ENCODE measurements at places on chromosomes 1 and 21.

GRCh38 chr1:223761411-223761810, 49.1 kb downstream of the CAPN2 start:
- DNase-seq: no peak

DNA sequence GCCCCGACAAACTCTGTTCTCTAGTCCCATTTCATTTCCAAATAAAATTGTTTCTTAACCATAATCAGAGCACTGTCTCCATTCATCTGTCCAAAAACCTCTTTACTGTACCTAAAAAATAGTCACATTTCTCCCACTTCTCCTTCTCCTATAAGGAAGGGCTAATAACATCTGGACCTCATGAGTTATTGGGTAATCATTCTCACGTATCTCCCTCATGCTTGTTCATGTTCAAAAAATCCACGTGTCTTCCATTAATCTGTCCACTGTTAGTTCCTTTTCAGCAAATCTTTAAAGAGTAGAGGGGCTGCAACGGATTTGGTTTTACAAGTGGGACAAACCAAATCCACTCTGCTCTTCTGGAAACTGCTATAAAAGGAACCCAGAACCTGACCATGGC, 1418.8 kb downstream of the MRPL39 start:
- no peak for DNase-seq

- no peak for DNase-seq
Measured at GRCh38 chr1:207519505-207520399, 23.8 kb downstream of the CR1 start.

- no peak for DNase-seq
Measured at GRCh38 chr21:34923202-34923601, 125.9 kb downstream of the RUNX1 start.

DNA sequence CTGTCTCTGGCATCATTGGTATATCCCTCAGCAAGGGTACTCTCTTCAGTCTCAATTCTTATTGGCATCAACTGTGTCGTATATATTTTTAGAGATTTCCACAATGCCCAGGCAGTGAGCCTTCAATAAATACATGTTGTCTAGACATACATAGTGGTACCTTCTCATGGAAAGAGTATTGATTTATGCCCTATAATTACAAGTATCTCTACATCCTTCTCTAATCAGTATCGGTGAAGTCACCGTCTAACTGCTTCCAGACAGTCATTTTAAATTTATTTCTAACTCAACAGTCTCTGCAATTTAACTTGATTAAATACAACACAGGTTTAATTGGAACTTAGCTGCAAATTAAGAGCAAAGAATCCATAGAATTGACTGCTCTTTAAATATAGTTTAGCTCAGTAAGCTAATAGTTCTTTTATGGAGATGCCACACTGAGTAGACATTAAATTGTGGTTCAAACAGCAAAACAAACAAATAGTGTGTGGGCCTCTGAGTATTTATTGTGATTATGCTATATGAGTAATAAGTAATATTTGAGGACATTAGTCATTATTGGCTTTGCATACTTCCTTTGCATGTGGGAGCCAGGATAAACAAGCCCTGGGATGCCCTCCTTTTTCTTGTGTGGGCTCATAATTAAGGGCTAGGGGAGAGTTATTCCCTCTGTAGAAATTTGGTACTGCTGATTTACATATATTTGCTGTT, 126.9 kb upstream of the DUSP10 start:
- DNase-seq: no peak

DNA sequence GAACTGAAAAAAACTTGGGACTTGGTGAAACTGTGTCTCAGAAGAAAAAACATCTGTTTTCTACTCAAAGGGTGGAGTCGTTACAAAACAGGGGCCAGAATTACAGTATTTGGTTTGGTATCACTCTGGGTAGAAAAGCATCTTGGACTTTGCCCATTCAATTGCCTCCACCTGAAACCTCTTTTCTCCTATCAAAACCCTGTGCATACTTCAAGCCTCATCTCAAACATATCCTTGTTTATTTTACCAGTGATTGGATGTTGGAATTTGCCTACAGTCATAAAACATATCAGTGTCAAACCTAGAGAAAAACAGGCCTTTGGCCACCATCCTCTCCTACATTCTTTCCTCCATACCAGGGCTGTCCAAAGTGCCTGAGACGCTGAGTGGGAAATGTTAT, 281.5 kb downstream of the PLPP3 start:
- DNase-seq: no peak
